CD4-positive, alpha-beta memory T cell (primary cell): ENCODE measurements at places on chromosomes 2 and 18. TPM values are rescaled to one million over a fixed set of nuclear protein-coding genes. Genes with fewer than 3 reads are reported as not detected.

NOSTRIN gene
- not detected for total RNA-seq

NGEF gene
- total RNA-seq, result not detected

GRCh38 chr18:77144046-77144445 is 11.5 kb upstream of the MBP start:
- no peaks in the 10 kb centered on the region for H3K27me3 ChIP-seq
- no peaks in the 10 kb centered on the region for H3K36me3 ChIP-seq
- H3K4me3 ChIP-seq, result no peak overlapping the region
- peaks cover 36% of the 10 kb centered on the region for H3K4me1 ChIP-seq
- H3K27ac ChIP-seq, result no peak overlapping the region
- DNase-seq, result no peak

GRCh38 chr2:176496761-176497160 is 227.5 kb downstream of the MTX2 start:
- no peak for DNase-seq
- no peak overlapping the region for H3K4me3 ChIP-seq

DNA sequence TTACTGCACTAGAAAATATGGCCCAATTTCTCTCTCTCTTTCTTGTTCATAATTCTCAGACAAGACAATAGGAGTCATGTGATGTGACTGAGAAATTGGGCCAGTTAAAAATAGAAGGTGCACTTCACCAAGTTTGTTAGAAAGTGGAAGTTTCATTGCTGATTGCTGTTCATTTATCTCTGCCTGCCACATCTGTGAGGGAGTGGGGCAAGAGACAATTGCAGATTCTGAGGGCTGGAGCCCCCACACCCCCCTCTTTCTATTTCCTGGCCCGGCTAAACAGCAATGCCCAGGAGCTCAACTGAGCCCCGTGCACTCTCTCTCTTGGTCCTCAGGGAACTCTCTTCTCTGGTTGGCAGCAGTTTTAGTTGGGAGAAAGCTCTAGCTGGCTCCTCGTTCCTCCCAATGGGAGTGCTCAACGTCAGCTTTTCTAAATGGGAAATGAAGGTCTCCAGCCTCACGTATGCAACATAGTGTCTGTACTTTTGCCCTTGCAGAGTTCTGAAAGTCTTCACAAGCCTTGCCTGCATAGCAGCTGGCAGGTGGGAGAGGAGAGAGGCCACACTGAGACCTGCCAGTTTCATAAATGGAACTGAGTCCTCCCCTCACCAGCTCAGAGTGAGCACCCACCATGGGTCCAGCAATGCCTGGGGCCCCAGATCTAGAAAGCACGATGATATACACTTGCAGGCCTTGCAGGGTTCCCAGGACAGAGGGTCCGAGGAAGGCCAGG is 115.7 kb downstream of the MYCN start:
- H3K27me3 ChIP-seq, result no peaks in the 10 kb centered on the region
- no peaks in the 10 kb centered on the region for H3K4me1 ChIP-seq
- H3K36me3 ChIP-seq, result no peaks in the 10 kb centered on the region
- H3K4me3 ChIP-seq, result no peak overlapping the region
- DNase-seq, result no peak
- no peak overlapping the region for H3K27ac ChIP-seq
